ENCODE measurements at places on chromosomes 5 and 9.

GRCh38 chr5:76691467-76692273 is 24.3 kb upstream of the F2R start:
- DNase-seq, result no peak

- no peak for DNase-seq
These were observed 13.9 kb downstream of the FIBCD1 start for GRCh38 chr9:130925050-130925678.

DNA sequence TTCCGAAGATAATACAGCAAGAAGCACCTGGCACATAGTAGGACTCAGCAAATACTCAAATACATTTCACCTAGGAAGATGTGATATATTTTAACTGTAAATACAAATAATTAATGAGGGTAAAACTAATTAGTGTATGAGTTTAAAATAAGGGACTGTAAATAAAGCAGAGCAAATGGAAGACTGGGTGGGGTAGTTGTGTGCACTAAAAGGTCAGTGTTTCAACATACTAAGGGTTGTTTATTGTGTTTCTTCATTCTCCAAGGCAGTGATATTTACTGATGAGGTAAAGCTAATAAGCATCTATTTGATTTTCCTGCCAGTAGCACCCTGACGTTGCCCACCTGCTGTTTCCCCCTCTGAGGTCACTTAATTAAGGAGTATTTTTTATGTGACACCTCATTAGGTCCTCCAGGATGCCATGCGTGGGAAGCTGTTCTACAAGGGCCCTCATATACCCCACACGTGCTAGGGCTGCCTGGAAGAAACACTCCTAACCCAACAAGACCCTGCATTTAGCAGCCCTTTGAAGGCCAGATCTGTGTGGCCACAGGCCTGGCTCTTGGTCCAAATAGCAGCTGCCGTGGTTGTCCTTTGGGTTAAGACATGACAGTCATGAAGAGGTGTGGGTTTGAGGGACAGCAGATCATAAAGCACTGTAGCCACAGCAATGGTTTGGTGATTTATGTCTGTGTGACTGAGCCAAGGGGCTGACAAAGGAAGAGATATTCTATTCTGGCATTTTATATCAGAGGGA is 97.5 kb upstream of the RPS23 start:
- DNase-seq, result no peak

DNA sequence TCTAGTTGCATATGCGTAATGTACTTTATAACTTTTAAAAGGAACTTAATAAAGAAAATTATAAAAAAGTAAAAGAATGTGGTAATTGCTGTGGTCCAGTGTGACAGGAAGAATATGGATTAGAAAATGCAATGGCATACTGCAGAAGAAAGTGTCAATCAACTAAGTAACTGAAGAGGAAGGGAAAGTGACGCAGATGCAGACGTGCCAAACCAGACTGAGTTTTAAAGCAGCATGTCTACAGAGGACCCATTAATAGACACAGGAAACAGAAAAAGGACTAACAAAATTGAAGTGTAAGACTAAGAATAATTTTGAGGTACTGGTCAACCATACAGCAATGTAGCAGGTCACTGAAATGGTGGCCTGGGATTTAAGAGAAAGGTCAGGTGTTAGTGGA is 73.3 kb downstream of the DPYSL3 start:
- no peak for DNase-seq

- no peak for DNase-seq
These were observed 411 bp upstream of the NDUFS4 start for GRCh38 chr5:53560028-53560427.

DNA sequence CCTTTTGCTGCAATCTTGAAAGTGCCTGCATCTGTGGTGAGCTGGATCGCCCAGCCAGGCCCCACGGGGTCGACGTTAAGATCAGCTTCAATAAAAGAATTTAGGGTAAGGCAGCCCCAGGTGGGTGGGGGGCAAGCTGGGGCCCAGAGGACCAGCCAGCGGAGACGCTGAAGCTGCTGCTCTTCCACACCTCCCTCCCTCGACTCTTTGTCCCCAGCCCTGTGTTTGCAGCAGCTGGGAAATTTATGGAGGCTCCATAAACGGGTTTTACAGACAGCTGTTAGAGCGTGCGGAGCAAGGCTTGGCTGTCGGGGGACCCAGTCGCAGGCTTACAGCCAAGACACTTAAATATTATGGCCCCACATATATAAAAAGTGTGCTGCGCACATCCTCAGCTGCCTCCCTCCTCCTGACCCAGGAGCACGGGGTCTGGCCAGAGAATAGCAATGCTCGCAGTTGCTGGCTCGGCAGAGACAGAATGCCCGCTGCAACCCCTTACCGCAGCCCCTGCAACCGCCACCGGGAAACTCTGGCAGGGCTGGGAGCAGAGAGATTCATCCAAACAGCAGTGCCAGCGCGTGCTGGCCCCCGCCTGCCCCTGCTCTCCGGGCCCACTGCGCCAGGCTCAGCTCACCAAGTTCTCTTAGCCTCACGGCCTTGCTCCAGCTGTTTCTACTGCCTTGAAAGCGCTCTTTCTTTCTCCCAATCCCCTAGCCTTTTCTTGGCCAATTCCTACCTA is 28.4 kb upstream of the MVB12B start:
- no peak for DNase-seq

GRCh38 chr5:6772886-6773285 is 59.7 kb downstream of the TENT4A start:
- DNase-seq, result no peak

DNA sequence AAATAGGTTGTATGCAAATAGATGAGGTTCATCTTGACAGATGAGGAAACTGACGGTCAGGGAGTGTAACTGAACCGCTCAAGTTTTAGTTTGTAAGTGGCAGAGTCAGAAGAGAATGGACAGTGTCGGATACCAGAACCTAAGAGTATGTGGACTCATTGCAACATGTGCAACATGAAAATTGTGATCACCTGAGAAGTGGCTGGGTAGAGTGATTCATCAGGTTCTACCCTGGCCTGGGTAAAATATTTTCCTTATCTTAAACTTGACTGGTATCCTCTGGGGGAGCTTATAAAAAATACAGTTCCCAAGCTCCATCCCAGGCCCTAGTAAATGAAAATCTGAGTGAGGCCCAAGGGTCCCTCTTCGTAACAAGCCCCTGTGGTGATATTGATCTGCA is 35.2 kb upstream of the MIER3 start:
- DNase-seq, result no peak

GRCh38 chr5:51465165-51465564 is 81.9 kb downstream of the ISL1 start:
- no peak for DNase-seq

DNA sequence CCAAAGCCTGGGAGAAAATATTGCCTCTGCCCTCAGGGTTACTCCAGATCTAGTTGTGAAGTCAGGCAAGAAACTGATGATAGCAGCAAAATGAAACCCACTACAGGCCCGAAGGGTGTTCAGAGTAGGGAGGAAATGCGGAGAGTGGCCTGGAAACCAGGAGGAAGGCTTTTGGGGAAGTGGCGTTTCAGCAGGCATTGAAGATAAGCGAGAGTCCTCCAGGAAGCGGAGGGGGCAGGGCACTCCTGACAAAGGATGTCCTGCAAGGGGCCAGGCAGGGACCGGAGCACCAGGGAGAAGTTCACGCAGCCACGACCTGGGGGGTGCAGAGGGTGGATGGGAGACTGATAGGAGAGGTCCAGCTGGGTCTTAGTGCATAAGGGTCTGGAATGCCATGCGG is 7.8 kb upstream of the FOXI1 start:
- DNase-seq, result no peak

DNA sequence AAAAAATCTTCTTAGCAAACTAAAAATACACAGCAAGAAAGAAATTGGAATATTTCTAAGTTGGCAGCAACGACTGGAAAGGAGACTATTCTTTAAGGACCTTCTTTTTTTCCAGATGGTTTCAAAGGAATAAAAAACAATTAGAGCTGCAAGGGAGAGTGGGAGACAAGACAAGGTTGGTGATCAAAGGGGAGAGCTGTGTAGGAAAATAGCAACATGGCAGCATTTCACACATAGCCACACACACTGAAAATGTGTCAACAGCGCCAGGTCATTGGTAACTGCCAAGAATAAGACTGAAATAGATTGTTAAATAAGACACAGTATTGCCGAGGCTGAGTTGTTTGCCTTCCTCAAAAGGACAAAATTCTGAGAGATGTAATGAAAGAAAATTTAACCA is 88.1 kb upstream of the TLE1 start:
- DNase-seq, result no peak

GRCh38 chr5:135444360-135444759 is 2.8 kb downstream of the DCANP1 start:
- DNase-seq, result no peak

- no peak for DNase-seq
These were observed 13.0 kb downstream of the TNC start for GRCh38 chr9:115104908-115105307.

GRCh38 chr5:71629950-71630349 is 42.8 kb downstream of the MCCC2 start:
- DNase-seq, result no peak

- DNase-seq, result no peak
These were observed 9.5 kb downstream of the NPM1 start for GRCh38 chr5:171397190-171397589.

DNA sequence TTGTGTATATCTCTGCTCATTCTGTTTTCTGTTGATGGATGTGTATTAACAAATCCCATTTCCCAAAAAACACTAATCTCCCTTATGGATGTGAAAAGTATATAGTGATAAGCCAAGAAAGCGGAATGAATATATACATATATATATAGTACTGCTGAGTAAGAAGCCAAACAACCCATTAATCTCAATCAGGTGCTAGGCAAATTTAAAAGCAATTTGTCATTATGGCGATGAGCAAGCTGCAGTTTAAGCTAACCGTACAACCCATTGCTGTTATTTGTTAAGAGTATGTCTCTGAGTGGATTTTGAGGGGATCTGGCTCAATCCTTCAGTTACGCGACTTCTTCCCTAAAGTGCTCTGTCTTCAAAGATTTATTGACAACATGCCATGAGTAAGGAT is 640.4 kb upstream of the ARRDC3 start:
- no peak for DNase-seq

DNA sequence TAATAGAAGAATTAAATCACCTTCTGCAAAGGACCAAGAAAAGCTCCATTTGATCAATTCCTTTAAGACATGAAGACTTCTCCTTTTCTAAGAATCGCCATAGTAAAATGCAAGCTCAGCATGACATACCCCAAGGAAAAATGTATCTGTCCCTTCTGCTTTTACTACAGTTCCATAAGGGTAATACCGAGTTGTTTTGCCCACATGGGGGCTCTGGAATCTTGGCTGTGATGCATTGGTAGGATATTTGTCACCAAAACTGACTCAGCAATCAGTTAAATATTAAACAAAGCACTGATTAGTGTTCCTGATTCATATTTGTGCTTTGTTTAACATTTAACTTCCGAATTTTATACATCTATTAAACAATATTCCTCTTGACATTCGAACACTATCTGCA is 24.3 kb upstream of the KCNIP1 start:
- no peak for DNase-seq

DNA sequence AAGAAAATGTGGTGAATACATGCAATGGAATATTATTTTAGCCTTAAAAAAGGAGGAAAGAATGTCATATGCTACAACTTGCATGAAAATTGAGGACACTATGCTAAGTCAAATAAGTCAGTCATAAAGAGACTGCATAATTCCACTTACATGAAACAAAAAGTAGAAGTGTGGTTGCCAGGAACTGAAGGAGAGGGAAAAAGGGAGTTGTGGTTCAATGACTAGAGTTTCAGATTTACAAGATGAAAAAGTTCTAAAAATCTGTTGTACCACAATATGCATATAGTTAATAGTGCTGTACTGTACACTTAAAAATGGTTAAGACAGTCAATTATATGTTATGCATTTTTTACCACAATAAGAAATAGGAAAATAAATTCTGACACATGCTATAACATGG is 95.4 kb downstream of the SLC44A1 start:
- no peak for DNase-seq

DNA sequence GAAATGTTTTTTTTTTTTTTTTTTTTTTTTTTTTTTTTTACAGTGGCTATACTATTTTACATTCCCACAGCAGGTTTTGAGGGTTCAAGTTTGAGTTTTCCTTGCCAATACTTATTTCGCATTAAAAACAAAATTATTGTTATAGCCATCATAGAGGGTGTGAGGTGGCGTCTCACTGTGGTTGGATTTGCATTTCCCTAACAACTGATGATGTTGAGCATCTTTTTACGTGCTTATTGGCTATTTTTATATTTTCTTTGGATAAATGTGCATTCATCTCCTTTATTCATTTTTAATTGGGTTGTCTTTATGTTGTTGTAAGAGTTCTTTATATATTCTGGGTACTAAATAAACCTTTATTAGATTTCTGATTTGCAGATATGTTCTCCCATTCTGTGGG is 18.9 kb upstream of the UBLCP1 start:
- no peak for DNase-seq

DNA sequence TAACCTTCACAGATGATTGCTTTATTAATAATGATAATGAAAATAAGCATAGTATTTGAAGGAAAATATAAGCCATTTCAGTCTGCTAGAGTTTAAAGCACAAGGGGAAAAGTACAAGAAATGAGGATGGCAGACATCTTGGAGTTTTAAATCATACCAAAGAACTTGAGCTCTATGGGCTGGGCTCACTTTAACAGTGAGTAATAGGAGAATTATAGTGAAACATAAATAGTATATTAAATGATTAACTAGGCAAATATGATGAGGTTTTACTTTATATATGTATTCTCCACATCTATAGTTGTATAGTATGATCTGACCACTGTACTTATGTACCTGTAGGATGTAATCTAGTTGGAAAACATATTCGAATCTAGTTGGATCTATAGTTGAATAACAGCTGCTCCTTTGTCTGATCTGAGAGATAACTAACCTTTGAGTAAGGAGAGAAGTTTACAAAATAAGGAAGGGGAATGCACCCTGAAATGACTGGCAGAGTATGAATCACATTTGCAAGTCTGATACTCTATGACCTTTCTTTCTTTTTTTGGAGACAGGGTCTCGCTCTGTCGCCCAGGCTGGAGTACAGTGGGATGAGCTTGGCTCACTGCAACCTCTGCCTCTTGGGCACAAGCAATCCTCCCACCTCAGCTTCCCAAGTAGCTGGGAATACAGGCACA is 17.6 kb downstream of the MEGF9 start:
- DNase-seq, result no peak

GRCh38 chr9:3403315-3403714 is 122.5 kb downstream of the RFX3 start:
- no peak for DNase-seq

- no peak for DNase-seq
These were observed at the start of gene ZNF346 for GRCh38 chr5:177022386-177023302. Gene ZNF346, plus strand, starts transcription at chr5:177022696. Its CDS starts 43 bp downstream, at chr5:177022739.

- DNase-seq, result no peak
These were observed 83.3 kb upstream of the RORB start for GRCh38 chr9:74413876-74414275.

DNA sequence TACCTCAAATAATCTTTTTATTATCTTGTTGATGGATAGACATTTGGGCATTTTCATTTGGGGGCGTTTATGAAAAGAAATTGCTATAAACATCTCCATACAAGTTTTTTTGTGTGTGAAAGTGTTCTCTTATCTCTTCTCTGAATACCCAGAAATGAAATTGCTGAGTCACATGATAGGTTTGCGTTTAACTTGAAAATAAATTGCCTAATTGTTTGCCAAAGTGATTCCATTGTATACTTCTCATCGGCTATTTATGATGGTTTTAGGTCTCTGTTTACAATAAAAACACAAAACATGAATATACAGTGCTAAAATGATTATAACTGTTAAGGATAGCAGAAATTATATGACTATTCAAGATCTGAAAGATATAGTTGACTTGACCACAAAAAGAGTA is 361.7 kb downstream of the TAF11L14 start:
- DNase-seq, result no peak

Measured in HS-27A (cell line).